ENCODE measurements at places on chromosomes 5 and 9.

- no peak for DNase-seq
Observed at GRCh38 chr5:81021951-81022687, 62.0 kb downstream of the RASGRF2 start.

DNA sequence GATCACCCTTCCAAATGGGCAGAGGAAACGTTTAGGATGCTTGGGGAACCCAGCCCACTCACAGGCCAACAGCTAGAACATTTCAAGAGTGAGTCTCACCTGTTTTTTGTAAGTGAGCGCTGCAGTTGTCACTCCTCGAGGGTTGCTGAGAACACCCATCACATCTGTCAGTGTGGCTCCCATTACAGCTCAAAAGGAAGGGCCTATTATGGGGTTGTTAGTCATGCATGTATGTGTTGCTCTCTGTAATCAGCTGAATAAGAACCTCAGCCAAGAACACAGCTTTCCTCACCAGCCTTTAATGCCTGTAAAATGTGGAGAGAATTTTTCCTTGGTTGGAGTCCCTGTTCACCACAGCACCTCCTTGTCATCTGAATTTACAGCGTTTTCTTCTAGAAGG is 196.3 kb upstream of the KLF4 start:
- DNase-seq, result no peak

DNA sequence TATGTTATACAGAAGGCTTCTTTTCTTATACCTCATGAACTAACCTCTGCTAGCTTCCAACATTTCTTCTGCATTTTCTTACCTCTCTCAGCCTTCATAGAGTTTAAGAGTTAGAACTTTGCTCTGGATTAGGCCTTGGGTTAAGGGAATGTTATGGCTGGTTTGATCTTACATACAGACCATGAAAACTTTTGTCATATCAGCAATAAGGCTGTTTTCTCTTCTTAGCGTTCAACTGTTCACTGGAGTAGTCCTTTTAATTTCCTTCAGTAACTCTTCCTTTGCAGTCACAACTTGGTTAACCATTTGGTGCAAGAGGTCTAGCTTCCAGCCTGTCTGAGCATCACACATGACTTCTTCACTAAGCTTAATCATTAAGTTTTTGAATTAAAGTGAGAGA is 329.0 kb upstream of the CCNG1 start:
- no peak for DNase-seq

DNA sequence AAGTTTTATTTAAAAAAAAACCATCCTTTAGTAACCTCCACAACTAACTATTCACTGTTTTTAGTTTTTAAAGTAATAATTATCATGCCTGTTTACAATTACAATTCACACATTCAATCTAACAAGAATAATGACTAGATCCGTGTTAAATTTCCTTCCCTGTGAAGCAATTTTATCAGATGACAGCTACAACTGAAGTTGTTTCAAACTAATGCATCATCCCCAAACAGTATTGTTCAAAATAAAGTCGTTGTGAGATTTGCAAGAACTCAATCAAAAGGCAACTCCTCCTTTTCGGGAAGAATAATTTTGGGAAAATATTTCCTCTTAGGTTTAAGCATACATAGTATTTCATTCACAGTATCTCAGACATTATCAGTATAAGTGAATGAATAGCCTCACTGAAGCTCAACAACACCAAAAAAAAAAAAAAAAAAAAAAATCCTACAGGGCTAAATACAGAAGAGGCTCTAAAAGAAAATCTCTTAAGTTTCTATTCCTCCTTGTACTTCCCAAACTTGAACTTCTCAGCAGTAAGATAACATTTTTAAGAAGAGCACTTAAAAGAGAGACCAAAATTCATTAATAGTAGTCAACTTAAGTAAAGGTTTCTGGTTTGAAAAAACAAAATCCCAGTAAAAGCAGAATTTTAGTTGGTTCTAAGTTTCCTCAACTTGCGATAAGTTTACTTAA is 9.4 kb downstream of the C9orf72 start:
- DNase-seq, result no peak

GRCh38 chr5:43000111-43000840 is 39.8 kb downstream of the ANXA2R start:
- no peak for DNase-seq

- no peak for DNase-seq
Observed at GRCh38 chr5:14267991-14268708, 125.0 kb downstream of the TRIO start.

DNA sequence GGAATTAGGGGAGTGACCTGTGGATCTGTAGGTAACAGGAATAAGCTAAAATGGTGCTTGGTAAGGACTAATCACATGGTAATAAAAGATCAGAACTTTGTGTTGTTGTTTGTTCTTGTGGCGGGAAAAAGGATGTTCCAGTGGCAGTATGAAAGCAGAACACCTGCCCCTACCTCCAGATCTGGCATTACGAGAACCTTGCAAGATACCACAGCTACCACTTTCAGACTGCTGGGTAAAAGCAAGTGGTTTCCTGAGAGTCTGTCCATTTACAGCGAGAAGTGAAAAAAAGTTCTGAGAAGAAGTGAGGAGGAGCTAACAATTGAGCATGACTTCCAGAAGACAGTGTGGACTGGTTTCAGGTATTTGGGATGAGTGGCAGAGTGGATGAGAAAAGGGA is 252.5 kb downstream of the TLE4 start:
- DNase-seq, result no peak

DNA sequence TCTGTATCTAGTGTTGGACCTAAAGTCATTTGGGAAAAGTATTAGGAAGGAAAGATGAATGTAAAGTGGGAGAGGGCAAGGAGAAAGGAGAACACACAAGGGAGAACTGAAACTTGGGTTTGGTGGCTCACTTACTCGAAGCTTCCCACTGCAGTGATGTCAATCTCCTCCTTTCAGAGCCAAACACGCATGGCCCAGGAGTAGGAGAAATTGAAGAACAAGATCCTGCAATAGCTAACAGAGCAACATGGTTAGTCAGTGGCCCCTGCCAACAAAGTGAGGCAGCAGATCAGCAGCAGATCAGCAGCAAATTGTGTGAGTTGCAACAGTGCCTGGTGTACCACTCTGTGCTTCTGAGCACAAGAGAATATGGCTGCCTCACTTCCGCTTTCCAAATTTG is 366.4 kb downstream of the PSAT1 start:
- no peak for DNase-seq

GRCh38 chr5:113343343-113343742 is 91.4 kb downstream of the TSSK1B start:
- no peak for DNase-seq

- DNase-seq, result no peak
Observed at GRCh38 chr5:107805166-107805565, 134.4 kb upstream of the EFNA5 start.

DNA sequence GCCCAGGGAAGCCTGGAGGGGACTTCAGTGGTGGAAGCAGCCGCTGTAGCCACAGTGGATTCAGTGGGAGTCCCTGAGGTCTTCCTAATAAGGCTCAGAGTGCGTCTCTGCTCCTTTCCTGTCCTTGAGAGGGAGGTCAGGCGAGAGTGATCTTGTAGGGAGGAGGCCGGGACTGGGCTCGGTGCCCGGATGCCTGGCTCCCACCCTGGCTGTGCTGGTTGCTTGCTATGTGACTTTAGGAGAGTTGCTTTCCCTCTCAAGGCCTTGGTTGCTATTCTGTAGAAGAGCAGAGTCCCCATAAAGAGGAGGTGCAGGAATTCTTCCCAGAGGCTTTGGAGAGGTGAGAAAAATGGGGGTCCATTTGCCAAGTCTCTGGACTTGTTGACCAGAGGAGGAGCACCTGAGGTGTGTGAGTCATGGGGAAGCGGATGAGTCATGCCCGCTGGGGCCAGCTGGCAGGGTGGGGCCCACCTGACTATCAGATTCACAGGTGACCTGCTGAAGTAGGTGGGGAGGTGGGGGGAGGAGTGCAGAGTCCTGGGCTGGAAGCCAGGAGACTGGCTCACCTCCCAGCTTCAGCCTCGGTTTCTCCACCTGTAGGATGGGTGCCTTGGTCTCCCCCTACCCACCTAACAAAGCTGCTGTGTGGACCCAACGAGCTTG is 13.8 kb downstream of the GSN start:
- DNase-seq, result no peak

- DNase-seq, result no peak
Observed at GRCh38 chr5:59542851-59543820, 350.4 kb downstream of the PDE4D start.

DNA sequence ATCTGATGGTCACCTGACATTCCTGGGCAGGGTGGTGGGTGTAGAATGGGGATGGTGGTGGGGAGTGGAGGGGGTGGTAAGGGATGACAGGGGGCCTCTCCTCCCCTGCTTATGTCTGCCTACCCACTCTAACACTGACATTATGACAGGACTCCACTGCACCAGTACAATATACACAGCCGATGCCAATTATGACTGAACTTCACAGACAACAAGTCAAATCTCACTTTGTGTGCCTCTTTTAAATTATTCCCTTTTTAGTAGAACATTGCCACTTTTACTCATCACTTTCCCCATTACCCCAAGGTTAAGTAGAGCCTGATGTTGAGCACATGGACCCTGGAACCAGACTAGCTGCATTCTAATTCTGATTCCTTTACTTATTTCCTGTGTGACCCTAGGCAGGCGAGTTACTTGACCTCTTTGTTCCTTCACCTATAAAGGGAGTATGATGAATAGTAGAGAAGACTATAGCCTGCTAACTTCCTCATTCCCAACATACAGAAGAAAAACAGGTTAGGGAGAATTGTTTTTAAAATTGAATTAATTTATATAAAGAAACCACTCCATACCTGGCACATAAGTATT is 464.7 kb downstream of the DMRT2 start:
- DNase-seq, result no peak

- DNase-seq, result no peak
Observed at GRCh38 chr9:95086564-95086955, 230.9 kb downstream of the FANCC start.

DNA sequence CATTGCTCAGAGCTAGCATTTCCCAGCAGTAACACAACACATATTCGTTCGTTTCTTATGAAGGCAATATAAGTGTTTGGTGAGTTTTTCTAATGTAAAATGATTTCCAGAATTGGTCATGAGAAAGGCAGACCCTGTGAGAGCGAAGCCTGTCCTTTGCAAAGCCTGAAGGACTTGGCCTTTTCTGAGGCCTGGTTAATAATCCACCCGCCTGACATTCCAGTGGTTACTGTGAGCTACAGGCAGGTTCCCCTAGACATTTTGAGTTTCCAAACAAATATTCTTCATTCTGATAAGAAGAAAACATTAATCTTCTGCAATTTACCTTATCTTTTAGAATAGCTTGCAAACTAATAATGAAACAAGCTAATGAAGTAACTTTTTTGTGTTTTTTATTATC is 38.0 kb downstream of the ADAMTS16 start:
- no peak for DNase-seq

GRCh38 chr5:170750791-170751190 is 32.7 kb upstream of the GABRP start:
- DNase-seq, result no peak

- no peak for DNase-seq
Observed at GRCh38 chr5:80798633-80799032, 143.8 kb upstream of the DHFR start.

GRCh38 chr5:16803831-16804230 is 132.3 kb downstream of the MYO10 start:
- DNase-seq, result no peak

DNA sequence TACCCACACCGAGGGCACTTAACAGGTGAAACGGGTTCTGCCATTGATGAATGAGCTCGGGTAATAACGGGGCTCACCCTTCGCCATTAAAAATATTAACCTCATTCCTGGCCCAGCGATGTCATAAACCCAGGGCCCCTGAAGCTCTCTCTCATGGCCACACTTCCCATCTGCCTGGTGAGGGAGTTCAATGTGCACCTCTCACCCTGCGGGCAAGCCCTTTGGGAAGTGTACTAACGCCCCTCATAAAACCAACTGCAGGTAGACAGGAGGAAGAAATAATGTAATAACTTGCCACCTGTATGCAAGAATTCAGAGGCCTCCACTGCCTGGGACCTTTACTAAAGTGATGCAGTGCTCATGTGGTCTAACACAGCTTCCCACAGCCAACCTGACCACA is 35.1 kb downstream of the SHB start:
- DNase-seq, result no peak

DNA sequence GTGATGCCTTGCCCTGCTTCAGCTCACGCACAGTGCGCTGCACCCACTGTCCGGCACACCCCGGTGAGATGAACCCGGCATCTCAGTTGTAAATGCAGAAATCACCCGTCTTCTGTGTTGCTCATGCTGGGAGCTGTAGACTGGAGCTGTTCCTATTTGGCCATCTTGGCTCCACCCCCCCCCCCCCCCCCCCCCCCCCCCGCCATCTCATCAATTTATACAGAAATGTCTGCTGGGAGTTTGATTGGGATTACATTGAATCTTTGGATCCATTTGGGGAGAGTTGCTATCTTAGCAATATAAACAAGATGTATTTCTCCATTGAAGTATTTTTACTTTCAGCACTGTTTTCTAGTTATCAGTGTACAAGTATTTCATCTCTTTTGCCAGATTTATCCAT is 55.2 kb downstream of the RIC1 start:
- DNase-seq, result no peak

DNA sequence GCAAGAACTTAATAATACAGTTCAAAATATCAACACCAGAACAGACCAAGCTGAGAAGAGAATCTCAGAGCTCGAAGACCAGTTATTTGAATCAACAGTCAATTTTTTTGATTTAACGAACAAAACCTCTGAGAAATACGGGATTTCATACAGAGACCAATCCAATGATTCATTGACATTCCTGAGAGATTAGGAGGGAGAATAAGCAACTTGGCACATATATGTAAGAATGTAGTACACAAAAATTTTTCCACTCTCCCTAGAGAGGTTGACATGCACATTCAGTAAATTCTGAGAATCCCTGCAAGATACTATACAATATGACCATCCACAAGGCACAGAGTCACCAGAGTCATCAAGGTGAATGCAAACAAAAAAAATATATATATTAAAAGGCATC is 1577.3 kb upstream of the C9orf72 start:
- no peak for DNase-seq

GRCh38 chr9:126874546-126875314 is 14.3 kb downstream of the ZBTB34 start:
- DNase-seq, result no peak

GRCh38 chr9:68983008-68983411 is 30.9 kb downstream of the PRKACG start:
- DNase-seq, result no peak

GRCh38 chr5:35046774-35047173 is 975 bp downstream of the AGXT2 start:
- DNase-seq, result no peak

DNA sequence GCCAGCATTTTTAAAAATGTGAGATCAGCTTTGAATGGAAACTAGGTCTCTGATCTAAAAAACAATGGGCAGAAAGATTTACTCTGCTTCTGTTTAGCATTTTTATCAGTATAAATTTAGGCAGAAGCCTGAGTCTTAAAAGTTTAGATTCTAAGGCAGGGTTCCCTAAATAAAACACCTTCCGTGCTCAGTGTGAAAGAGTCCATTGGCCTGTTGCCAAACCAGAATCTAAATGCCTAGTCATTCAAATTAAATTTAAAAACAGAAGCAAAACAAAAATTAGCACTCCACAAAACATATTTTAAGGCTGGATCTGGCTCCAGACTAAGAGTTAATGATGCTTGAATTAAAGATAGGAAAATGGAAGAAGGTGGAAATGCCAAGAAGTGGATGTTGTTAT is 4.5 kb downstream of the TYRP1 start:
- no peak for DNase-seq

All from SK-N-MC (cell line).